ENCODE measurements at places on chromosomes 1 and 21.
A peak's percentile ranks its signal among the peaks of the same experiment; 100 is the strongest.

- DNase-seq, result no peak
These were observed 38.6 kb downstream of the ABL2 start for GRCh38 chr1:179190861-179191260.

DNA sequence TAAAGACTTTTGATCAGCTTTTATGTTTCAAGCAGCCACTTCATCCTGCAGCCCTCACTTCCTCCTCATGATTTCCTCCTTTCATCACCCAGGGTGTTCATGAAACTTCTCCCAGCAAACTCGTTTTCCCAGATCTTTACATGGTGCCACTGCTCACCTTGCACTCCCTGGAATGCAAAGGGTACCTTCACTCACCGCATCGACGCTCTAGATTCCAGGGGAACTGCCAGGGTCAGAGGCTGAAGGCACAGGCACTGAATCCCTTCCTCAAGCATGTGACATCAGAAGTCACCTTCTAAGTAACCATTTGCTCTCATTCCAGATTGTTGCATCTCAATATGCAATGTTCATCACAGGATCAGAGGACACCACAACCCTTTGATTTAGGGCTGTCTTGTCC, 82.8 kb downstream of the PRKAB2 start:
- no peak for DNase-seq

GRCh38 chr1:246797597-246797996, 73.4 kb downstream of the SCCPDH start:
- DNase-seq, result no peak

DNA sequence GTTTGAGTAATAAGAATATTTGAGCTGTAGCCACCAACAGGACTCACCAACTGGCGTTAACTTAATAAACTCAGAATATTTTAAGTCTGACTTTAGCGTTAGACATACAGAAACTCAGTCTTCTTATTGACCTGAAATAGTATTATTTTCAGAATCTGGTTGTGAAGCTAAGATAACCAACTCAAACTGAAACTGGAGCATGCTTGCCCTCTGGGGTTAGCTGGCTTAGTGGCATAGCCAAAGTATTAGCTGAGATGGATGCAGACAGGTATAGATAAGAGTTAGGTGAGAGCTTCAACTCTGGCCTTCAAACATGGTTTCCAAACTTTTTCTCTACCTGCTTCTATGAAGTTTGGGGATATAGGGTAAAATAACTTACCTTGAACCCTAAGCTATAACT, 40.5 kb downstream of the AMY1C start:
- no peak for DNase-seq

DNA sequence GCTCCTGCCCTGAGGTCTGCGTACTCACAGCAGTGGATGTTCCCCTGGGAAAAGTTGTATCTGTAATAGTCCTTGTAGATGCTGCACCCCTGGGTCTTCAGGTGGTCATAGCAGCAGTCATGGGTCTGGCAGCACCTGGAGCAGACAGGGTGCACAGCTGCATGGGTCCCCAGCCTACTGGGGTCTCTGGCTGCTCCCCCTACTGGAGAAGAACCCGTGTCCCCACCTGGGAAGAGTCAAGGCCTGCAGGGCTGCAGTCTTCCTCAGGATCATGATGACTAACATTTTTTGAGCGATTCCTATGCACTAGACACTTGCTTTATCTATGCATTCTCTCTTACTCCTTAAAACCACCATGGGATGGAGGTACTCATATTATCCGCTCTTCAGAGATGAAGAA, 3.9 kb downstream of the PLA2G2D start:
- DNase-seq, result peak; percentile 39

DNA sequence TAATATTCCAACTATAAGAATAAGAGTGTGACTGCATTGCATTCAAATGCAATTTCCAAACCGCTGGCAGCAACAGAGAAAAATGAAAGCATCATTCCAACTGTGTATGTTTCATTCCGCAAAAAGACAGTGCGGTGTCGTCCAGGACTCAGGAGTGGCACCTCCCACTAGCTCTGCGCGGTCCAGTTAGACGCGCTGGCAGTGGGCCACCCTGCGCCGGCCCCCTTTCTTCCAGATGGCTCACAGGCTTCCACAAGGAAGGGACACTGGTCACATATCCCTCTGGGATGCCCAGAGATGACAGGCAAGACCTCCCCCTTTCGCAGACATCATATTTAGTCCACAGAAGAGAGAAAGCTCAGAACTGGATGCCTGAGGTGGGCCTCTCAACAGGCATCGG, 11.9 kb downstream of the WRAP73 start:
- DNase-seq, result no peak

DNA sequence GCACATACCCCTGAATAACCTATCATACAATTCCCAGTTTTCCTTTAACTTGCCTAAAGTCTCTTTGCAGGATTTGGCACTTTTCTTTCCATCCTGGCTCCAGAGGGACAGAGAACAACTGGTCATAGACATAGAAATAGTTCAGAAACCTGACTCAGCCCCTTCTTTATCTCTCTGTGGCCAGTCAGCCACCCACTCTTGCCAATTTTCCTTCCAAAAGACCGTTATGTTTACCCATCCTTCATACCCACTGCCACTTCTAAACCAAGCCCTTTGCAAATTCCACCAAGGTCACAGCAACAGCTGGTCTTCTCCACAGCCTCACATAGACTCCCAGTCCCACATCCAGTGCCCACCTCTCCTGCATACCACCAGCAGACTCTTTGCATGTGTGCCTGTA, 127.2 kb upstream of the FGGY start:
- no peak for DNase-seq

GRCh38 chr1:32305310-32305709, 13.4 kb downstream of the HDAC1 start:
- no peak for DNase-seq

- no peak for DNase-seq
These were observed 4.5 kb downstream of the AIM2 start for GRCh38 chr1:159071970-159072582.
